GM12864 (cell line): ENCODE measurements at places on chromosomes 13 and 19.
A peak's percentile ranks its signal among the peaks of the same experiment; 100 is the strongest.

DNA sequence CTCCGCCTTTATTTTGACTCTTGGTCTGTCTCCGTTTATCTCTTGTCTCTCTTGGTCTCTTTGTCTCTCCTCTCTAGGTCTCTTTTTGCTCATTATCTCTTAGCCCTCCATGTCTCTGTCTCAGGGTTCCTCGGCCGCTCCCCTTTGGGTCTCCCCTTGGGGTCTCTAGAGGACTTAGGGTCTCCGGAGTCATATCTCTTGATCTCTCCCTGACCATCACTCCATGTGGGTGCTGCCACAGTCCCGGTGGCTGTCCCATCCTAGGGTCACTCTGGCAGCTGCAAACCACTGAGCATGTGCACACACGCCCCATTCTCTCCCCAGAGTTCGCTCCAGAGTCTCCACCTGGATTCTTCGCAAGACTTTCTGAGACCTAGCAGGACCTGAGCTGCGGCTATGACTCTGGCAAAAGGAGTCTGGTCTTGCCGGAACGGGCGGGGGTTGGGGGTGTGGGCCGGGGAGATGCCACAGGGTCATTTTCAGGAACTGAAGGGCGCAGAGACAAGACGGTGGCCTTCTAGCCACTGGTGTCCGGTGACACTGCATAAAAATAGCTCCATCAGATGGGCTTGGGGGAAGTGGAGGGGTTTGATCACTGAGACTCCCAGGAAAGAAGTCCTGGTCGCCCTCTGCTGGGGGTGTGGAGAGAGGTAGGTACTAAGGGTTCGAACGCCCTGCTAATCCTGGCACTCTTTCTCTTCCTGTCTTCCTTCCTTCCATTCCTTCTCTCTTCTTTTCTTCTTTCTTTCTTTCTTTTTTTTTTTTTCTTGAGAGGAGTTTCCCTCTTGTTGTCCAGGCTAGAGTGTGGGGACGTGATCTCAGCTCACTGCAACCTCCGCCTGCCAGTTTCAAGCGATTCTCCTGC lies 1.2 kb upstream of the KCNA7 start:
- DNase-seq: no peak

GRCh38 chr13:99385940-99386339 lies 78.7 kb upstream of the GPR183 start:
- no peak for DNase-seq

- DNase-seq: no peak
These were observed 17.3 kb upstream of the ERCC1 start for GRCh38 chr19:45440873-45441654.

- DNase-seq: no peak
These were observed 128.9 kb downstream of the COG6 start for GRCh38 chr13:39784347-39784746.

DNA sequence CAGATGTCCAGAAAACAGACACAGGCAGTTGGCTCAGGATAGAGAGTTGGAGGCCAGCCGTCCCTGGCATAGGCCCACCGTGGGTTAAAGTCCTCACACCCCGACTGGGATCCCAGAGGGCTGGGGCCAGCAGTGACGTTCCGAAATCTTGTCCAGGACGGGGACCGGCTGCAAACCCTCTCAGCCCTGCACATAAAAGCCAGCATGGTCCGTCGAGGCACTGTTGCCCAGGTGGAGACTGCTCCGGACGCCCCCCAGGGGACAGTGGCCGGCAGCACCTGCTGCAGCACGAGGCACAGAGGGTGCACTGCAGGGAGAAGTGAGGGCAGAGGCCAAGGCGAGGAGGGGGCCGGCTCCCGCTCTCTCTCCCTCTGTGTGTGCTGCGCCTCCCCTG lies 4.3 kb upstream of the IFNL2 start:
- DNase-seq: no peak

DNA sequence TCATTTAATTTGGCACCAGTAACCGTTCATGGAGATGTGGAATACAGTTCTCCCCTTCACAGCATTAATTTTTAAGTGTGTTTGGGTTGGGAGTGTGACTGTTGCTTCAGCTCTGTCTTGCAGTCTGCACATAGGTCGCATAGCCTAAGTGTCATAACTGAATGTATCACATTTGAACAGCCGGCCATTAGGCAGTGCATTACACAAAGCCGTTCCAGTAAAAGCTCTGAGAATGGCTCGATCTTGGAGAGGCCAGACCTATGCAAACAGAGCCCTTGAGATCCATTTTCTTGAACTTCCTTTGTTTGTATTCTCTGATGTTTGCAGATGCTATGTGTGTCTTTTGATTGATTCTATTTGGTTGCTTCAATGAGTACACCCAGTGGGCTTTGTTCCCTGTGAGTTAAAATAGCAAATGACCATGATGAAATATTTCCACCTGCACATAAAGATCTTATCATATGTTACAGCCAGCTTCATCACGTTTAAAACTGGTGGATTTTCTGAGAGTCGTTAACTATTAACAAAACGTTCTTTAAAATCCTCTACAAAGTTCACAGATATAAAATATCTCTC lies 1104.9 kb upstream of the SLC10A2 start:
- no peak for DNase-seq

- no peak for DNase-seq
These were observed 91.2 kb downstream of the KATNAL1 start for GRCh38 chr13:30216111-30216510.

- DNase-seq: peak; percentile 10
These were observed 279.8 kb downstream of the DNAJC15 start for GRCh38 chr13:43303033-43303729.

GRCh38 chr13:24231377-24231776 lies 70.9 kb downstream of the SPATA13 start:
- DNase-seq: no peak

GRCh38 chr13:46179491-46179908 lies 2.5 kb downstream of the LCP1 start:
- DNase-seq: no peak

- DNase-seq: no peak
These were observed 21.7 kb downstream of the IRS2 start for GRCh38 chr13:109764470-109765291.

- no peak for DNase-seq
These were observed at the start of gene GIPR for GRCh38 chr19:45667620-45668341. GIPR (plus strand) TSS chr19:45668221; CDS start chr19:45669521, 1,300 bp downstream.

GRCh38 chr19:21158523-21159135 lies 16.8 kb downstream of the ZNF431 start:
- no peak for DNase-seq

DNA sequence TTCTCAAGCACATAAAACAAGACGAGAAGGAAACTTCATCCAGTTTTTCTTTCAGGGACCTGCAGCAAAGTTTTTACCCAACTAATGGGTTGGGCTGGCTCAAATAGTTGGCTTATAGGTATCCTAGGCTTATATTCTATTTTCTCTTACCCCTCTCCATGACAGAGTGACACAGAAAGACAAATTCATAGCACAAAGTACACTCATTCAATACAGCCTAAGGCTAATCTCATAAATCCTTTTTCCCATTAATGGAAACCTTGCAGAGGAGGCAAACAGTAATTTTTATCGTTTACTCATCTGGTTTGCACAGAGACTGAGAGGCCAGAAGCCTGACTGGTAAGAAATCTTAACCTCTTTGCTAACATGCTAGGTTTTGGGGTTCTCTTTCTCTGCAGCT lies 1589.9 kb downstream of the SLITRK1 start:
- no peak for DNase-seq

- DNase-seq: no peak
These were observed 1034.7 kb downstream of the SLITRK1 start for GRCh38 chr13:82847595-82847994.

DNA sequence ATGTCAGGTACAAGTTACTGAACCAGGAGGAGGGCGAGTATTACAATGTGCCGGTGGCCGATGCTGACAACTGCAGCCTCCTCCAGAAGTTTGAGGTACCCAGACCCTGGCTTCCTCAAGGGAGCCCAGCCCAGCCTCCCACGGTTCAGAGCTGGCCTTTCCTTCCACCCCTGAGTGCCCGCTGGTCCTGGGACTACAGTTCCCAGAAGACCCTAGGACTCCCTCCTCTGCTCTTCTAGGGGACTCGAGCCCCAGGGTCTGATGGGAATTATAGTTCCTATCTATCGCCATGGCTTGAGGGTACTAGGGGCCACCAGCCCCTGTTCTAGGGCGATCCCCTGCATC lies 11.0 kb downstream of the PRKCG start:
- DNase-seq: no peak

DNA sequence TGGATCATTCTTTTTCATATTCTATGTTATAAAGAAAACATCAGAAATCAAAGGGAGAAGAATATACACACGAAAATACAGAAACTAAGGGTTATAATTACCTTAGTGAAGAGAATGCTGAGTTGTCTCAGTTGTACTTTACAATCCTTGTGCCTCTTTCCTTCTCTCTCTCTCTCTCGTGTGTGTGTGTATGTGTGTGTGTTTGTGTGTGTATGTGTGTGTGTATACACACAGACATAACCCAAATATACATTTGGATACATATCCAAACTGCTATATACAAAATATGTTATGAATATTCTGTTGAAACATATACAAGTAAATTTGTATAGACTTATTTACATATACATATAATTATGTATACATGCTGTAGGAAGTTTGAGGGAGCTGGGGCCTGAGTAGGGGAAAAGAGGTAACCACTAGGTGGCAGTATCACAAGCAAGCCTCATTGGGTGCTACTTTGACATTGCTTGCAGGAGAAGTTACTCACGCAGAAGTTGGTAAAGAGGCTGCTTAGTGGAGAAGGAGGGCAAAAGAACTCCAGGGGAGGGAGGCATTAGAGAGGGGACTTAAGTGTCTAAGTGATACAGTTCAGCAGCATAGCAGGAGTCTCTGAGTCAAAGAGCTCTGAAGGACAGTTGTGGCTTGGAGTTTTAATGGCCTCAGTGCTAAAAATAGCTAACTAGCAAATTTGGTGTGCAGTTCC lies 465.1 kb upstream of the PCDH20 start:
- no peak for DNase-seq

- DNase-seq: no peak
These were observed 2.3 kb downstream of the HTR2A start for GRCh38 chr13:46894568-46894967.

- DNase-seq: no peak
These were observed 11.1 kb upstream of the CEACAM16 start for GRCh38 chr19:44687888-44688287.

- DNase-seq: no peak
These were observed 238.2 kb downstream of the B3GLCT start for GRCh38 chr13:31437975-31438374.

- no peak for DNase-seq
These were observed 82.7 kb downstream of the FOXO1 start for GRCh38 chr13:40583738-40584137.

DNA sequence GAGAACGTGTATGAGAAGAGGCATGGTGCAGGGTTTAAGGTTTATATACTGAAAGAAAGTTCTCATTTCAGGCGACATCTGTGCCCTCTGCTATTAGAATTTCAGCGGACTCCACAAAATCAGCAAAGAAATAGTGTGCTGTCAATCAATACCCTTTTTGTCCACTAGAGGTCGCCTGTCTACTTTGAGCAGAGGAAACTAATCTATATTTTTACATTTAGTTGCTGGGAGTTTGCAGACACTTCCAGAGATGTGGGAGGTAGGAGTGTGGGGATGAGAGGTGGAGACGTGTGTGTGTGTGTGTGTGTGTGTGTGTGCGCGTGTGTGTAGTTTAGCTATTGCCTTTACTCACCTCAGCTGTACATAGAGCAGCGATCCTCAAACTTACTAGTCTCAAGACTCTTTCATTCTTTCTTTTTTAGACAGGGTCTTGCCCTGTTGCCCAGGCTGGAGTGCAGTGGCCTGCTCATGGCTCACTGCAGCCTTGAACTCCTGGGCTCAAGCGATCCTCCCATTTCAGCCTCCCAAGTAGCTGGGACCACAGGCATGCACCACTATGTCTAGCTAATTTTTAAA lies 9.7 kb downstream of the INAFM1 start:
- DNase-seq: no peak

- DNase-seq: no peak
These were observed 59.8 kb downstream of the GGACT start for GRCh38 chr13:100528820-100529219.

DNA sequence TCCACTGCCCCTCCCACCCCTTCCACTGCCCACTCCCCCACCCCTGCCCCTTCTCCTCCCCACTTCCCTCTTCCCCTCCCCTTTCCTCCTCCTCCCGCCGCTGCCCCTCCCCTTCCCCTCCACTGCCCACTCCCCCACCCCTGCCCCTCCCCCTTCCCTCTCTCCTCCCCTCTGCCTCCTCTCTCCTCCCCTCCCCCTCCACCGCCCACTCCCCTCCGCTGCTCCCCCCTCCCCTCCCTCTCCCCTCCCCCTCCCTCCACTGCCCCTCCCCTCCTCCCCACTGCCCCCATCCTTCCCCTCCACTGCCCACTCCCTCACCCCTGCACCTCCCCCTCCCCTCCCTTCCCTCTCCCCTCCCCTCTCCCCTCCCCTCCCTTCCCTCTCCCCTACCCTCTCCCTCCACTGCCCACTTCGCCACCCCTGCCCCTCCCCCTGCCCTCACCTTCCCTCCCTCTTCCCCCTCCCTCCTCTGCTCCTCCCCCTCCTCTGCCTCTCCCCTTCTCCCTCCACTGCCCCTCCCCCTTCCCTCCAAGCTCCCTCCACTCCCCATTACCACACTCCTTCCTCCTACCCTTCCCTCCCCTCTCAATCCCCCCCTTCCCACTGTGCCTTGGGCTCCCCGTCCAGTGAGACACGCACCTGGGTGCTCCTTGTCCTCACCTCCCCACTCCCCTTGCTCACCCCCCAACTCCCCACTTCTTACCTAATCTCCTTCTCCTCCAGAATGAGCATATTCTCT lies 21.9 kb downstream of the ATP8B3 start:
- no peak for DNase-seq

- DNase-seq: no peak
These were observed 10.7 kb downstream of the AP2S1 start for GRCh38 chr19:46839752-46840497.

- no peak for DNase-seq
These were observed 221.7 kb upstream of the SPRY2 start for GRCh38 chr13:80562433-80563156.

DNA sequence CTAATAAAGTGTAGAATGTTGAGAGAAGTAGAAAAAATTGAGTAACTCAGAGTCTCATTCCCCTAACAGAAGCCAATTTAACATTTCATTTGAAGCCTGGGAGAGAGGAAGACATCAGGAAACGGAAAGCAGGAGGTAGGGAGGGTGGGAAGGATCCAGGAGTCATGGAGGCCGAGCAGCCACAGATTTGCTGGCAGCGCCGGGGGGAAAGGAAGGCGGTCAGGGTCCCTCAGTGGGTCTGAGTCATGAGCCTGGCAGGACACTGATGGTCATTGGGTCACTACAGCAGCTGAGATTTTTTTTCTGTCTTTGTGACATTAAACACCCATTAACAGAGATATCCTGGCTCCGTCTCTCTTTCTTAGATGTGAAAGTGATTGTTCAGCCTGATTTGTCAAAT lies 248.1 kb downstream of the EFNB2 start:
- no peak for DNase-seq

- no peak for DNase-seq
These were observed 12.7 kb upstream of the GAS6 start for GRCh38 chr13:113876346-113877148.
